ENCODE measurements at places on chromosomes 1 and 21.

DNA sequence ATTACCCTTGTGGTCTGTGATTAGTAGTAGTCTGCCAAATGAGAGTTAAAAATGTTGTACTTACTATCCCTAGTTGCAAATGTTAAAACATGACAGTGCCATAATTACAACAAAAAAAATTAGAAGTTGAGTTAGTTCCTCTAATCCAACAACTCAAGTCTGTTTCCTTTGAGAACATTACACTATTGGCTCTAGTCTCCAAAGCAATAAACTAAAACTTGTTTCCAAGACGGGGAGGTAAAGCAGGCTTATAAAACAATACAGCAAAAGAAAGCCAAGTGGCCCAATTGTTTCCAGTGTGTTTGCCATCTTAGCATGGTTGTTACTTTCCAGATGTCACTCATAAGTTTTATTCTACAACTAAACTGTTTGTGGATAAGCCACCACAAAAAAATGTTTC, 11.6 kb downstream of the KYAT3 start:
- no peak for DNase-seq

- no peak for DNase-seq
Measured at GRCh38 chr1:62325681-62326080, 6.4 kb upstream of the KANK4 start.

DNA sequence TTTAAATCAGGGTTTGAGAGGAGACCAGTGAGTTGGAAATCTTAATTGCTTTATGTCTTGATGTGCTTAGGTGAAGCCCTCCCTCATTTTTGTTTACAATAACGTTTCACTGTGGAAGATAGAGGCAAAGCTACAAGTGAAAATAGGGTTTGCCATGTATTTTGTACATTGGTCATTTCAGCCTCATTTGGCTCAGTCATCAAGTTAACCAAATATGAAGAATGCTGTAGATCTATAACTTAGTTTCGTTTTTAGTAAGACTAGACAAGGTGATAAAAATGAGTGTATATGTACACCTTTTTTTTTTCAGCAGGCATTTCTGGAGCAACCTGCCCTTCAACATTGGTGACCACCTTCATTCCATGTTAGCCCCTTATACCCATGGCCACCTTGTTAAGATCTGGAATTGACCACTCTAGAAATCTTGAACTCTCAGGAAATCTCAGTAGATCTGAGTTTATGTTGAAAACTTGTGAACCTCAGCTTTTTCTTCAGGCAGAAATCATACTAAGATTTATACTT, 2.9 kb downstream of the NFYC start:
- DNase-seq, result no peak

DNA sequence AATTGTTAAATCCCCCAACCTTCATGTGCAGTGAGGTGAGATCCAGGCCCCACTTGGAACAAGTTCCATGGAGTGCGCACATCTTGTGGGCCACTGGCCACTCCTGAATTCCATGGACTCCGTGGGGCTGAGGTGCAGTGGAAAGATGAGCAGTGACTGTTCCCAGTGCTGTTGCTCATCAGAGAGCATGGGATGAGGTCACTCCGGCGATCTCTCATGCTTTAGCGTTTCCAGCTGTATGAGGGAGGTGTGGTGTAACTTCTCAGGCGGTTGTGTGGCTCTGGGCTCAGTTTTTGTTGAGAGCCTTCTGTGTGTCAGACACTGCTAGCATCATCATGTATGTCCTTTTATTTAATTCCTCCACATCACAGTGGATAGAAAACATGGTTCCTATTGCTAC, 96.2 kb downstream of the GALNT2 start:
- no peak for DNase-seq

Data from iPS DF 6.9 (cell line).